ENCODE measurements at places on chromosomes 7 and 10. TPM values are rescaled to one million over a fixed set of nuclear protein-coding genes. Genes with fewer than 3 reads are reported as not detected.

DNA sequence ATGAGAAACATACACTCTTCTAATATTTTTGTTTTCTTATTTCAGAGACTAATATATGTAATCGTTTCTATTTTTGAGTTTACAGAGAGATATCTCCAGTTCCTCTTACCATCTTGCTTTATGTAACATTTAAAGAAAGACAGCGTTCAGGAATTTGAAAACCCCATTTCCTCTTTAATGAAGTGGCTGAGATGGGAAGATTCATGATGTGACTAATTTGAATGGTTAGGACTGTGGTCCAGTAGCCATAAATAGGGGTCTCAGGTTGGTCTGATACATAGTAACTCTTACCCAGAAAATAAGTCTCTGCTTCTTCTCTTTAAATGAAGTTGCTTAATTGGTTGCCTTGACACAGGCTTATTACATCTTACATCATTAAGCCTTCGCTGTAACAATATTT lies 6.9 kb downstream of the KMT2E start:
- no peak for DNase-seq

- DNase-seq = peak; percentile 26
These were observed 14.9 kb upstream of the FAM3C start for GRCh38 chr7:121410829-121411596.

DNA sequence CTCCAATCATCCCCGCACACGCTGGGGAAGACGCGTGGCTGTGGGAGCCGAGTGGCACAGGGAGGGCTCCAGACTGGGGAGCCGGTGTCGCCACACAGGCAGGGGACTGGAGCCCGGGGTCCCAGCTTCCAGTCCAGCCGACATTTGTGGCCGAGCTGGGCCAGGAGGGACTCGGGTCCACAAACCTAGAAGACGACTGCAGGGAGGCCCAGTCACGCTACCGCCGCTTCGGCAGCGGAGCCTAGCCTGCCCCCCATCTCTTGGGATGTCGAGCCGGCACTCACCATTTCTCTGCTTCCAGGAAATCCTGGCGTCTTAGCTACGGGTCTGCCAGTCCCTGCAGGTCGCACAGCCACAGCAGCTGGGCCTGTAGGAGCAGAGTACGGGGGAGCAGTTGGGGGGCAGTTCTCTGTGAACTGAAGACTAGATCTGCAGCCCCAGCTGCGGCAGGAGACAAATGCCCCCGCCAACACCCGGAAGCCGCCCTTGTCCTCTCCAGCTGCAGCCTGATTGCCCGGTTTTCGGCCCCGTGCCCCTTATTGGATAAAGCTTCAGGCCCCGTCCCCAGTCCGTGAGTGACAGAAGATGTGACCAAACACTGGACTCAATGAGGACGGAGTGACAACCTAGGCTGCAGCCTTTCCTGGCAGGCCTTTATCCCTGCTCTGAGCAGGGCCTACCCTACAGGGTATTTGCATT lies 270.7 kb downstream of the ZNF33B start:
- DNase-seq = peak; percentile 69

DNA sequence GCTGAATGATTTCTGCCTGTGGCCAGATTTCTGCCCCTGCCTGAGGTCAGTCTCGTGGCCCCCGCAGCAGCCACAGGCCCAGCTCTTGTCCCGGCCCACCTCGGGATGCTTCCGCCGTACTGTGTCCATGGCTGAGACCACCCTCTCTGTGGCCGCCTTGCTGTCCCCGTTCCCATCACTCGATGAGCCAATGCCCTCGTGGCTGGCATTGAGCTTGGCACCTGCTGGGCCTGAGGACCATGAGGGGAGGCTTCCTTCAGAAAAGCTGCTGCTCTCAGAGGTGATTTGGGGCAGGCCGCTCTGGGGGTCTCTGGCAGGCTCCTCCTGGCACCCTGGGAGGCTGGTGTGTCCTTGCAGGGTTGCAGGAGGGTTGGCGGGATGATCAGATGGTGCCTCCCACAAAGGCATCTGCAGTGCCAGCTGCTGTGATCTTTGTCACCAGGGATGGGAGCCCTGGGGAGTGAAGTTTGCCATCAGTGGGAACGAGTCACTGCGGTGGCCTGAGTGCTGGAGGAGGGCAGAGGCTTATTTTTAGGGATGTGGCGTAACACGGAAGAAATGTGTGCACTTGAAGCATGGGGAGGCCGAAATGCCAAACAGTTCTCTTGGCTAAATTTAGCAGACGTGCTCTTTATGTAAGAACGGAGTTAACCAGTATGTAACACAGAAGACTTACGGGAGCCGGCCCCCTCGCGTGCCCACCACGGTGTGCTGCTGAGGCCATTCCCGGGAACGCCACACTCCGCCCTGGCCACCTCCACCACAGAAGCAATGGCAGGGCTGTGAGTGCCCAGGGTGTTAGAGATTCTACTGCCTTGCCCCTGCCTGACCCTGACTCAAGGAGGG lies 47.7 kb downstream of the VIPR2 start:
- DNase-seq = peak; percentile 18

Gene PKD2L1
- polyA plus RNA-seq = 0.48 TPM

DNA sequence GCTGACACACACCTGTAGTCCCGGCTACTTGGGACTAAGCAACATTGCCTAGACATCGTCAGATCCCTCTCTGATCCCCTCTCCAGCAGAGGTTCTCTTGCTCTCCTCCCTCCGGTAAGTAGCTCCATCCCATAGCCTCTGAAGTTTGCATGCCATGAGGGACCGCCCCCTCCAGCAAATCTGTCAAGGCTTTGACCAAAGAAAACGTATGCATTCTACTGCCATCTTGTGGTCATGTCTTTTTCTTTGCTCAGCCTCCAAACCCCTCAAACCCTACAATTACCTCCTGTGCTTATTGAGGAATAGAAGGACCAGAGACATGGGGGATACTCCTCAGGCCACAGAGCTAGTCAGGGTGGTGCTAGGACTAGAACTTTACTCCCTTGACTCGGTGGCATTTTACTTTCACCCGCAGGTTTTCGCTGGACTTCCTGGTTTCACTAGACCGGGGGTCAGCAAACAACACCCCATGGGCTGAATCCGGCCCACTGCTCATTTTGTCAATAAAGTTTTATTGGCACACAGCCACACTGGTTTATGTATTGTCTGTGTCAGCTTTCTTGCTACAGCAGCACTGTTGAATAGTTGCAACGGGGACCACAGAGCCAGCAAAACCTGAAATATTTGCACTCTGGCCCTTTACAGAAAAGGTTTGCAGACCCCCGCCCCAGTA lies 202.6 kb upstream of the FOXK1 start:
- DNase-seq = peak; percentile 32

All from large intestine (tissue), 12 donors.